ENCODE measurements at places on chromosomes 3 and 15.

GRCh38 chr3:180764481-180764880 lies 85.2 kb upstream of the CCDC39 start:
- no peak for DNase-seq

- DNase-seq = no peak
Measured at GRCh38 chr15:78615151-78615589, 5.6 kb downstream of the CHRNA3 start.

- DNase-seq = peak; percentile 67
Measured at GRCh38 chr3:124281453-124282316, 289.8 kb upstream of the ROPN1 start.

- no peak for DNase-seq
Measured at GRCh38 chr3:189820365-189820720, 189.2 kb downstream of the TP63 start.

GRCh38 chr3:67000009-67000408 lies 1.9 kb downstream of the KBTBD8 start:
- peak; percentile 15 for DNase-seq

DNA sequence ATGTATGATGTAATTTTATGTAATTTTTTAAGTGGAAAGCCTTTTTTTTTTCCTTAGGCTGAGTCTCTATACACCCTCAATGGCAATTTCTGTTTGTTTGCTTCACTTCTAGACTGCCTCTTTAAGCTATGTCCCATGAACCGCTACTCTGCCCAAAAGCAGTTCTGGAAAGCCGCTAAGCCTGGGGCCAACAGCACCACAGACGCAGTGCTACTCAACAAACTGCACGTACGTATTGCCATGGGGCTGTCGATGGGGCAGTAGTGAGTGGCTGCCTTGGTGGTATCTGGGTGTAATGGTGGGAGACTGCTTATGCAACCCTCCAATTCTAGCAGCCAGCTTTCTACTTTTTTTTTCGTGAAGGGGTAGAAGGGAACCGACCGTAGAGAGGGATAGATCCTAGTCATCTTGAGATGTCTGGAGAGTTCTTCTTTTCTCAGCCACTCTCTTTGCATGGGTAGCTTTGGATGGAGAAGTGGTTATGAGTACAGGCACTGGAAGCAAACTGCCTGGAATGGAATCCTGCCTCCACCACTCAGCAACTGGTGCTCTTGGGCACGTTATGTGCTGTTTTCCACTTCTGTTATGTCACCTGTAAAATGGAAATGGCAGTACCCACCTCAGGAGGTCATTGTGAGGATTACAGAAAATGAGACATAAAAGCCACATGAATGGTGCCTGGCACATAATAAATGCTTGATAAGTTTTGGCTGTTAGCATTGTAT lies 134.7 kb downstream of the ITPR1 start:
- DNase-seq = no peak

DNA sequence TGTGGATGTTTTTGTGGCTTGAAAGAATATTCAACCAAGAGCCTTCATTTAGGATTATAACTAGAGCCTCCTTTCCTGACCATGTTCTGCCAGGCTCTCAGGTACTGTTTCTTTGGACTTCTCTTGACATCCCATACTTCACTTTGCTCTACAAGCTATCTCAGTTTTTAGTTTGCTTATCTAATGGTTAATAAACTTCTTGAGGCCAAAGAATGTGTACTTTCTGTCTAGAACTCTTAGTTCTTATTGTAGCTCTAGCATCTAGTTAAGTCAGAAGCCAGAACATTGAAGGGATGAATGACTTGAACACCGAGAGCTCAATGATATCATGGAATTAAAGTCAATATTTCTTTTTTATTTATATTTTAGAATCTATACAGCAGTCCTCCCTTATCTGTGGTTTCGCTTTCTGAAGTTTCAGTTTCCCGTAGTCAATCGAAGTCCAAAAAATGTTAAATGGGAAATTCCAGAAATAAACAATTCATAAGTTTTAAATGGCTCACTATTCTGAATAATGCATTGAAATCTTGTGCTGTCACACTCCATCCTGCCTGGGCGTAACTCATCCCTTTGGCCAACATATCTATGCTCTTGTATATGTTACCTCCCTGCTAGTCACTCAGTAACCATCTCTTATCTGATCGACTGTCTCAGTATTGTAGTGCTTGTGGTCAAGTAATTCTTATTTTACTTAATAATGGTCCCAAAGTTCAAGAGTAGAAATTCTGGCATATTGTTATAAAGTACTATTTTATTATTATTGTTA lies 368.6 kb upstream of the RBMS3 start:
- DNase-seq = no peak

DNA sequence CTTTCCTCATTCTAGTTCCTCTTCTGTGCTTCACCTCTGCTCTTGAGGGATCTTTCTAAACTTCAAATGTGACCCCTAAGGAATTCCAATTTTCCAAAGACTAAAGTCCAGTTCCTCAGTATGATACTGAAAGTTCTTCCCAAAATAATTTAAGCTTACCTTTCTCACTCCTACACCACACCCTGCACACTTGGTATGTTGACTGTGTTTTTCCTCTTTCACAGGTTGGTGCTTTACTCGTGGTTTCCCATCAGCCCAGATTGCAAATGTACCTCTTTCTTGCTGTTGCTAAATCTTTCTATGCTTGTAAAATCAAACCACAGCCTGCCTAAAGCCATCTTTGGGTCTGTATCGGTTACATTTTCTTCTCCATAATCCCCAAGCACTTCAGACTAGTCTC lies 30.5 kb upstream of the CLDN16 start:
- no peak for DNase-seq

DNA sequence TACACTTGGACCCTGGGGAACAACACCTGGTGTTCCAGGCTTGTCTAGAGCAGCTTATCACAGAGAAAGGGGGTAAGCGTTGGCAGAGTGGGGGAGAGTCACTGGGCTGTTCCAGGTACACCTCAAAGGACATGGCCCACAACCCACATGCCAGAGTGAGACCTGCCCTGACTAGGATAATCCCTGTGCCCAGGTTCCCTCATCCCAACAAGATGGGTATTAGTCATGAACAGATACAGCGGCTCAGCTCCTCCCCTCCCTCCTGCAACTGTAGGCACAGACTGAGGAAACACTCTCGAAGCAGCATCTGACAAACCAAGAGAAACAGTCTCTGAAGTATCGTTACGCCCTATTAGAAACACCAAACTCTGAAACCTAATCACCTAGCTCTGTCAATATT lies 32.1 kb upstream of the RPS17 start:
- DNase-seq = no peak

GRCh38 chr3:138781012-138781470 lies 53.7 kb downstream of the PIK3CB start:
- DNase-seq = no peak

- no peak for DNase-seq
Measured at GRCh38 chr15:101055411-101055810, 136.3 kb downstream of the LRRK1 start.

- DNase-seq = no peak
Measured at GRCh38 chr3:46907271-46907670, 29.8 kb downstream of the PTH1R start.

DNA sequence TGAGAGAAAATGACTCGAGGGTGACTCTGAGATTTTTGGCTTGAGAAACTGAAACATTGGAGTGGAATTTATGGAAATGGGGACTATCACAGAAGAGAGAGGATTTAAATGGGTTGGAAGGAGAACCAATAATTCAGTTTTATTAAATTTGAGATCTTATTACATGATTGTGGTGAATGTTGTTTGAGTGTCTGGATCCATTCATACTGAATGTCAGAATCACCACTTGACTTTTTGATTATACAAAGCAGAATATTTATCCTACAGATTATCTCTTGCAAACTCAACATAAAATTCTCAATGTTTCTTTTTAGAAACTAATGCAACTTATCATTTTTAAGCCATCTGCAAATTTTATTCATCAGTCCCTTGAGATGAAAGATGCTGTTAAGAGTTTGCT lies 332.8 kb downstream of the CNTN3 start:
- no peak for DNase-seq

DNA sequence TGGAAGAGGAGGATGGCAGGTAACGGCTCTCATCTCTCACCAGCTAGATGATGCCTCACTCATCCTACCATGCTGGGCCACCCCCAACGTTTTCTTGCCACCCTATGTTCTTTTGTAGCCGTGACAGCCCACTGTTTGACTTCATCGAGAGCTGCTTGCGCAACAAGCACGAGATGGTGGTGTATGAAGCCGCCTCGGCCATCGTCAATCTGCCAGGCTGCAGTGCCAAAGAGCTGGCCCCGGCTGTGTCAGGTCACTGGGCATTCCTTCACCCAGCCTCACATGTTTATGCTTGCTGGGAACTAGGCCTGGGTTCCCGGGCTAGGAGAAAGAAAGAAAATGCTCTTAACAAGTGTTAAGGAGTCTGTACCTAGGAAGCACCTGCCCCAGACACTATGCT lies 8.2 kb downstream of the COPG1 start:
- DNase-seq = no peak

DNA sequence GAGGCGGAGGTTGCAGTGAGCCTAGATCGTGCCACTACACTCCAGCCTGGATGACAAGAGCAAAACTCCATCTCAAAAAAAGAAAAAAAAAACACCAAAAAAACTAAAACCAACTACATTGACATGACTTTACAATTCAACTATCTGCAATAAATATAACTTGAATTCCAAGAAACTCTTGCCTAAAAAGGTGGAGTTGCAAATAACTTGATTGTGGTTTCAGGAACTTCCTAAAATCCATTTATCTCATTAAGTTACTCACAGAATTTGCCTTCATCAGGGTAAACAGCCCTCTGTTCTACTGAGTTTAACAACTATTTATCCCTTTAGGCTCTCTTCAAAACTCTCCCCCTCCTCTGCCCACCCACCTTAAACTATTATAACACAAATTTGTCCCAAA lies 2.7 kb upstream of the MAPK6 start:
- DNase-seq = no peak

DNA sequence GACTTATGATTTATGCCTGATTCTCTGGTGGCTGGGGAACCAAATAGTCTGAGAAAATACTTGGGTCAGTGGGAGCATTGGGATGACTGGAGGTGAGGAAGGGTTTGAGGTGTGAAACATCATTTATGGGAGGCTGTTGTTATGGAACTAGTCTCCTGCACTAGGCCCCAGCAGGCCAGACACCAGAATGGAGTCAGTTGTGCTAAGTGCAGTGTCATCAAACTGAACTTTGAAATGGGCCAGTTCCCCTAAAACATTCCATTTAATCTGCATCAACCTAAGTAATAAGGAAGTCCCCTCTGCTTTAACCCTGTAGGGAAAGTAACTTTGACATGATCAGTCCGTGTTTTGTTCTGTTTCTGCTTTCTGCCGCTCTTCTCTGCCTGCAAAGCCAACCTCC lies 44.9 kb upstream of the KLHL25 start:
- DNase-seq = no peak

GRCh38 chr3:48306290-48306689 lies 27.2 kb downstream of the SPINK8 start:
- DNase-seq = no peak

GRCh38 chr3:20573175-20573574 lies 387.2 kb upstream of the SGO1 start:
- no peak for DNase-seq

DNA sequence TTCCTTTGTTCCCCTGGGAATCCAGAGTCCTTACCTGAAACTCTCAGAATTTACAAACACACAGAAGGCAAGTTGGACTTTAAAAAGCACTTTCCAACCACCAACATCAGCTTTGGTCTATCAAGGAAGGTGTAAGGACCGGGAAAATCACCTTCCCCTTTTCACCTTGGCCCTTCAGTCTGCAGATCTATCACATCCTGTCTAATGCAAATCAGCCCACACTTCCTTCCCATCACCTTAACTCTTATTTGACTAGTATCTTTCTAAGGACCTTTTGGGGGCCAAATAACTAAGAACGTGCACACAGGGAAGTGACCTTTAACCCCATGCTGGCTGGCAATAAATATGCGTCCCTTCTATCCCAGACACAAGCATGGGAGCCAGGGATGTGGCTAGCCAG lies 320.6 kb downstream of the ARRDC4 start:
- no peak for DNase-seq

DNA sequence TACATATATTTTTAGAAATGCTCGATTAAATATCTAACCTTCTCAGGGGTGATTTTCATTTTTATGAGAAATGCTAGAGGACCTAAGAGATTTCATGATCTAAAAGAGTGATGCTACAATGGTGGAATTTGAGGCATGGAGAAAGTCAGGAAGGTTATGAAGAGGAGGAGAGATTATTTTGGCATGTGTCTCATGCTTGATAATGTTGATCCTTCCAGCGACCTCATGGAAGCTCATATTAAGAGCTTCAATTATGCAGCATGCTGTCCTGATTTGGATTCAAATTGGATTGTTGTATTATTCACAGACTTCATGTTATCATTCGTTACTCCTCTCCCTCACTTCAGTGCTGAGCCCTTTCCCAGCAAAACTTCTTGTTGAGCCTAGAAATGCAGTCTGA lies 112.5 kb downstream of the RAP2B start:
- DNase-seq = no peak

- no peak for DNase-seq
Measured at GRCh38 chr3:5185093-5185673, 2.3 kb upstream of the EDEM1 start.

- no peak for DNase-seq
Measured at GRCh38 chr15:84766461-84767035, 18.2 kb downstream of the ZNF592 start.

DNA sequence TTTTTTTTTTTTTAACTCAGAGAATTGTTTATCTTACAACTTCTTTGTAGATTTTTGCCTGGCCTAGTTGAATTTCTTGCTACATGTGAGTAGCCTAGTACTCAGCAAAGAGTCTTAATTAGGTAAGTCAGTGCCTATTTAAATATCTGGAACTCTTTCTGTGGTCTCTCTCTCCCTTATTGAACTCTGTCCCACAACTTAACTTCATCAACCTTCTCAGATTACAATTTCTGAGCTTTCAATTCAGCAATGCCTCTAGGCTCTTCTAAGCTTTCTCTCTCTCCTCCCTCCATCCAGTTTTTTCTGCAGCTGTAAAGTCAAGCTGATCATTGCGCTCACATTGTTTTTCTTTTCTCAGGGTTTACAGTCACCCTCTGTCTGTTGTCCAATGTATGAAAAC lies 517.6 kb upstream of the ROBO1 start:
- DNase-seq = no peak

DNA sequence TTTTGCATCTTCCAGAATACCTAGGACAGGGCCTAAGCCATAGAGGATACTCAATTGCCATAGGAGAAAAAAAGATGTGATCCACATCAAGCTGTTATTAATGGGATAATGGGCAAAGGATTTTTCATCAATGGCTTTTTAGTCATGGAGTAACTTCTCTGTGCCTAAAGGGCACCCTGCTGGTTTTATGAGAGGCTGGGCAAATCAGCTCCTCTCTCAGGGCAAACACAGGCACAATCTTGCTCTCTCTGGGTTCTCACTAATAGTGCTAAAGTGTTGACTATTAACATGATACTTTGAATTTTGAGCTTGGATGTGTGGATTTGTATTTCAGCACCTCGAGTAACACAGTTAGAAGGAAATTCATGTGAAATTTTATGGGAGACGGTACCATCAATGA lies 67.6 kb downstream of the GHSR start:
- no peak for DNase-seq

- DNase-seq = peak; percentile 43
Measured at GRCh38 chr15:82851981-82852511, 42.6 kb downstream of the WHAMM start.

GRCh38 chr15:99306694-99307338 lies 55.5 kb downstream of the LRRC28 start:
- no peak for DNase-seq

- no peak for DNase-seq
Measured at GRCh38 chr3:94305835-94306611, 243.2 kb downstream of the NSUN3 start.

- DNase-seq = no peak
Measured at GRCh38 chr3:141853081-141853601, 23.3 kb upstream of the ATP1B3 start.

Data from AG08395 (cell line).